ENCODE measurements at places on chromosomes 2 and 18.

DNA sequence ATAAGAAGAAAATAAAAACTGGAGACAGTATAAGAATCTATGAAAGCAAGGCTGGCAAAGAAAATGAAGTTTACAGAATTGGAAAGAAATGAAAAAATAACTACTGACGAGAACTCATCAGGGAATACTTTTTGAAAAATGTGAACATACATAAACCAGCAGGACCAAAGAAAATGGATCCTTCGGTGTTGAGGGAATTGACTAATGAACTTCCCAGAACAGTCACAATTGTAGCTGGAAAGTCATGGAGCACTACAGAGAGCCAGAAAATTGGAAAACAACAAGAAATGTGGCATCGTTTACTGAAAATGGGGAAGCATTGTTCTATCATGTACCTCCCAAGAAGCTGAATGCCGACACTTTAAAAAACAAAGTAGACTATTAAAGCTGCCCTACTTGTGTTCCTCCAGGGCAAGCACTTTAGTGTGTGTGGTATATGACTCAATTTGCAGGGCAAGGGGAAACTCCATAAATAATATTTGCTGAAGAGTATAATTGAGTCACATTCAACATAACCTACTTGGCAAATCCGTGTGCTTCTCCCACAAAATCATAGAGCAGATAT, 1221.6 kb upstream of the NRXN1 start:
- DNase-seq: no peak

DNA sequence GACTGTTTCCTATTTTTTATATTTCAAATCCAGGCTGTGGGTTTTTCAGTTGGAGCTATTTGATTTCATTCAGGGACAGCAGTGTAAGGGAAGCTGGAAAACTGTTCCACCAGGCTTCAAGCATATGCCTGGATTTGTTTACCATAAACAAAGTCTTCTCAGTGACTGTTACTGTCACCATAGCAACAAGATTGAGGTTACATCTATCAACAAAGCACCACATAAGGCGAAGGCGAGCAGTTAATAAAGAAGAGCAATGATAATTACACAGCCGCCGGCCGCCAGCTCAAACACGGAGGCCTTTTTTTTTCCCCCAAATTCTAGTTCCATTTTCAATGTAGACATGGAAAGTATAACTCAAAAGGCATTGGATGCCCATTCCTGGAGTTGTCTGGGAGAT, 553.7 kb upstream of the SYT4 start:
- no peak for DNase-seq

- DNase-seq: no peak
These were observed 17.5 kb upstream of the ADAM17 start for GRCh38 chr2:9573013-9573720.

GRCh38 chr2:171160119-171160955, at the start of gene TLK1:
Gene TLK1, minus strand, starts transcription at chr2:171160893. Its CDS starts 465 bp downstream, at chr2:171160428.
- no peak for DNase-seq

DNA sequence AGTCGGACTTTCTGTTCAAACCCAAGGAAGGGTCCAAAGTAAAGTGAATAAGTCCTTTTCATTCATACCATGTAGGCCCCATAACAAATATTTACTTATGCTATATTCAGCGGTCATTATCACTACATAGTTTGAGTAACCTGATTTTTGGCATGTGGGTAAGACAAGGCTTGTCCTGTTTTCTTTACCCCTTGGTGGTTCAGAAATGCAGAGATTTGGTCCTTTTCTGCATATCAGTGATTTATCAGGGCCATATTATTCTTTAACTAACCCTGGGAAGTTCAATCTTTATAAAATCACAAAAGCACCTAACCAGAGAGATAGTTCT, 157.4 kb downstream of the GPD2 start:
- DNase-seq: no peak

GRCh38 chr2:117086943-117087250, 727.6 kb upstream of the DDX18 start:
- no peak for DNase-seq

GRCh38 chr2:85702800-85703199, 8.6 kb downstream of the GNLY start:
- no peak for DNase-seq

DNA sequence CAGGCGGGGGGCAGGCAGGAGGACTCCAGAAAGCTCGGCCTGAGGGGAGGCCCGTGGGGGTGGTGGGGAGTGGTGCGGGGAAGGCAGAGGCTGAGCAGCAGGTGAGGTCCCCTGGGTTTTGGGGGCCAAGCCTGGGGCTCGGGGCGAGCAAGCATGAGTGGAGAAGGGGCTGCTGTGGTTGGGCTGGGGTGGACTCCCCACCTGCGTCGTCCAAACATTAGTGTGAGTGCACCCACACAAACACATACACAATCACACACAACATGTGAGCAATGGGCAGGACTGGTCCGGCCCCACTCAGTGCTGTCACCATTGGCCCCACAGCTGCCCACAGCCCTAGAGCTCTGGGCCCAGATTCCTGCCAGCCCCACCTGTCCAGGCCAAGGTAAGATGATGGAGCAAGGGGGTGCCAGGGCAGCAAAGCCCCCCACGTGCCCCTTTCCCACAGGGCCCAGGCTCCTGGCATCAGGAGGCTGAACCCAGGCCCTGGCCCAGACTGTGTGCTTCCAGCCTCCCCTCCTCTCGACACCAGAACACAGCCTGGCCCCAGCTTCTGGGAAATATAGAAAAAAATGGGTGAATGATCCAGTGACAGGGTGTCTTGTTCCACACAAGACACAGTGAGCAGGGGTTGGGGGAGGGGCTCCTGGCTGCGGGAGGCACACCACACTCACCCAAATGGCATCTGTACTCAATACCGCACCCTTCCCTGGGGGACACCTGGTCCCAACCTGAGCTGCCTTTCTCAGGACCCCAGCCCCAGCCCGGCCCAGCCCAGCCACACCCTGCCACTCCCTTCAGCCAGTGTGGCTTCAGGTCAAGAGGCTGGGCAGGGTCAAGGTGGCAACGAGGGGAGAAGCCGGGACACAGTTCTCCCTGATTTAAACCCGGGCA, 463 bp upstream of the ALPP start:
- no peak for DNase-seq

- no peak for DNase-seq
These were observed 7.8 kb downstream of the CDK15 start for GRCh38 chr2:201813996-201814760.

- no peak for DNase-seq
These were observed 686 bp downstream of the HNMT start for GRCh38 chr2:137964859-137965459.

- no peak for DNase-seq
These were observed 99.9 kb downstream of the DYM start for GRCh38 chr18:49360582-49360981.

GRCh38 chr2:735670-736218, 58.5 kb upstream of the TMEM18 start:
- no peak for DNase-seq

DNA sequence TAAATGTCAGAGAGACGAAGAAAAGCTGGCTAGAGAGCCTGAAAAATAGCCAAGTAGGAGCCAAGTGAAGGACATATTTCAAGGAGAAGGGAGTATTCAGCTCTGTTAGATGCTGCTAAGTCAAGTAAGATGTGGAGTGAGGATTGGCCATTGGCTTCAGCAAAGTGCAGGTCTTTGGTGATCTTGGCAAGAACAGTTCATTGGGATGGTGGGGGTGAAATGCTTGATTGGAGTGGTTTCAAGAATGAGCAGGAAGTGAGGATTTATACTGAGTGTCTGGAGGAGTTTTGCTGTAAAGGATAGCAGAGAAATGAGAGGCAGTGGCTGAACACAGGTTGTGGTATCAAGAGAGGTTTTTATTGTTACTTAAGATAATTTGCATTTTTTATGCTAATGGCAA, 139.7 kb downstream of the PRPF40A start:
- no peak for DNase-seq

GRCh38 chr18:9616049-9616448, 1.7 kb upstream of the PPP4R1 start:
- DNase-seq: no peak
